ENCODE measurements at places on chromosomes 5 and 9.

DNA sequence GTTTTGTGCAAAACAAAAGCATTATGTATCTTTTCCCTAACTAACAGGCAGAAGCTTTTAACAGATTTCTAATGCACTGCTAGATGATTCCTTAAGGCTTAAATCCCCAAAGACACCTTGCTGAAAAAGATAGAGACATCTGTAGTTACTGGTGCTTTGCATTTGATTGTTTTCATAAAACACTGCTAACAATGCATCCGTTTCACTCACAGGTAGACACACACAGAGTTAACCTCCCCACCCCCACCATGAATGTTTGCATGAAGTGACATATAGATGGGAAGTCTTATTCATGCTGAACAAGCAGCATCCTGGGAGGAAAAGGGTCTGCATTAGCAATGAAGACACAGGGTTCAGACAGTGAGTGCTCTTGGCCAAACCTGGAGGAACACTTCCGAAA, 100.9 kb downstream of the ASTN2 start:
- DNase-seq: no peak

GRCh38 chr5:144265643-144266247, 95.1 kb downstream of the KCTD16 start:
- DNase-seq: no peak

DNA sequence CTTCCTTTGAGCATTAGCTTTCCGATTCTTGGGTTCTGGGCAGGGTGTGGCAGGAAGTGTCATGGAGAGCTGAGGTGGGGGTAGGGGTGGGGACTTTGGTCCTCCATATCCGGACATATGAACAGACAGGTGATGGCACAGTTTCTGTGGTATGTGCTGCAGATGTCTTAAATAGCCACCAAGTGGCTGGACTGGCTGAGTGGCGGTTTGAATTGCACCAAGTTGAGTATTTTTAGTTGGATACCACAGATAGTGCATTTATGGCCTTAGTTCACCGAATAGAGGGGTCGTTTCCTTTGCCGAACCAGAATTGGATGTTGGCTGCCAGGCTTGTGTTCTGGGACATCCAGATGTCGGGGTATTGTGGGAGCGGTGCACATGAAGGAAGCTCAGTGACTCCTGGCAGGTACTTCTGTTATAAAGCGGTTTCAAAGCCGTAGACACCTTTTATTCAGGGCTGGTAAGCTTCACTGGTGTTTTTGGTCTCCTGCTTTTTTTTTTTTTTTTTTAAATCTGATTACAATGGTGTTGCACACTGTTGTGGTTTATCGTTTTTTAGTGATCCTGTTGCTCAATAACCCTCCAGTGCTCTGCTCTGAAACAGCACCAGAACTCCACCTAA, 15.1 kb upstream of the TNFAIP8 start:
- DNase-seq: no peak

- no peak for DNase-seq
Observed at GRCh38 chr5:178786859-178787499, 56.5 kb upstream of the ZNF354A start.

- DNase-seq: no peak
Observed at GRCh38 chr9:693201-694091, 148.1 kb upstream of the DMRT1 start.

DNA sequence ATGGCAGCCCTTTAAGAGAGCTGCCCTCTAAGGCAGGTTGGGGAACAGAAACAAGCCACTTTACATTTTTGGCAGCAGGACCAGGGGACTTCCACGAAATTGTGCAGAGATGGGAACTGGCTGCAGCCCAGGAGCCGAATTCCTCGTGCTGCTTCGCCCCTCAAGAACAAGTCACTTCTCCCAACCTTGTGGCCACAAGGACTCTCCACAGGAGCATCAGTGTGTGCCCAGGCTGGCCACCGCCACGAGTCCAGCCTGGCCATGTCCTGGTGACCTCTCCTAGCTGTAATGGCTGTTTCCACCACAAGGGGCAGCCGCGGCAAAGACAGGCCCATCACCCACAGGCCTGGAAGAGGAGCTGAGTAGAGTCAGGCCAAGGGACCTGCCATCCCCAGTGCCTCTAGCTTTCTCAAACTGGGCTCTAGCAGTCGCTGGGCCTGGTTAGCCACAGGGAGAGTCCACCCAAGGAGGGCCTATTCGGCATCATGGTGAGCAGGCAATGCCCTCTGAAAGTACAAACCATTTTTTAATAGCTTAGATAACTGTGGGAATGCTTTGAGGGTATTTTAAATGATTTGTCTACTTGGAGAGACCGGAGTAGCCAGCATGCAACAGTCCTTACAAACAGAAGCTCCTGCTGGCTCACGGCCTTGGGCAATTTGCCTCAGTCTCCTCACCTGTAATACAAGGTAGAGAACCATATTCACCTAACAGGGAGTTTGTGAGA, 129.0 kb downstream of the COL23A1 start:
- DNase-seq: peak; percentile 95

- DNase-seq: no peak
Observed at GRCh38 chr5:59095480-59095879, 512.6 kb downstream of the RAB3C start.

- DNase-seq: no peak
Observed at GRCh38 chr5:5950658-5951057, 427.7 kb downstream of the MED10 start.

DNA sequence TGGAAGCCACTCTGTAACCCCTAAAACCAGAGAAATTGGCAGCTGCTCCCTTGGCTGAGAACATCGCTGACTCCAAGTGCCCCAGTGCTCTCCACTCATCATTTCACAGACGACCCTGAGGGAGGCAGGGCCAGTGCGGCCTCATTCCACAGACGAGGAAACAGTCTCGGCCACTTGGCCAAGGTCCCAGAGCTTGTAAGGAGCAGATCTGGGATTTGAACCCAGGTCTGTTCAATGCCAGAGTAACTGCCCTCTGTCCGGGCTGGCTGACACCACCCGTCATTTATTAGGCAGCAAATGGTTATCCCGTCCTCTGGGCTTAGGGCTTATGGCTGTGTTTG, 19.9 kb upstream of the IER5L start:
- DNase-seq: no peak

GRCh38 chr5:93044859-93045666, 536.0 kb downstream of the NR2F1-AS1 start:
- no peak for DNase-seq

GRCh38 chr5:115435778-115436712, 108.5 kb downstream of the FEM1C start:
- DNase-seq: no peak

GRCh38 chr5:28603869-28604268, 1565.5 kb upstream of the CDH9 start:
- DNase-seq: no peak

DNA sequence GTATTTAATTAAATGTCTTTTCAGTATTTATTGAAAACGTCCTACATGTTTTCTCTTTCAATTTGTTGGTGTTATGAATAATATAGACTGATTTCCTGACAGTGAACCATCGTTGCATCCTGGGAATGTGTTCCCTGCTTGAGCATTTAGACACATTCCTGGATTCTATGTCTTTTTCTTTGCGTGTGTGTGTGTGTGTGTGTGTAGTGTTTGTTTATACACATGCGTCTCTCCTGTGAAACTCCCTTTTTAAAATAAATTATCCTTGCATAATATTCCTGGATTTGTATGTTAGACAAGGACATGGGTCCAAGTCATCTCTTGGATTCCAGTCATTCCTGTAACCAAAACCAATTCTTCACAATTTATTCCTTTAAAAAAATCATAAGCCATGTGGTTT, 153.4 kb downstream of the HSPA4 start:
- no peak for DNase-seq

GRCh38 chr5:43304525-43304924, 8.7 kb downstream of the HMGCS1 start:
- DNase-seq: no peak

- DNase-seq: no peak
Observed at GRCh38 chr9:81119591-81119990, 569.8 kb downstream of the TLE1 start.

GRCh38 chr9:135848341-135849047, 58.9 kb downstream of the CAMSAP1 start:
- DNase-seq: no peak

GRCh38 chr9:135743546-135744332, 41.8 kb downstream of the KCNT1 start:
- DNase-seq: no peak

DNA sequence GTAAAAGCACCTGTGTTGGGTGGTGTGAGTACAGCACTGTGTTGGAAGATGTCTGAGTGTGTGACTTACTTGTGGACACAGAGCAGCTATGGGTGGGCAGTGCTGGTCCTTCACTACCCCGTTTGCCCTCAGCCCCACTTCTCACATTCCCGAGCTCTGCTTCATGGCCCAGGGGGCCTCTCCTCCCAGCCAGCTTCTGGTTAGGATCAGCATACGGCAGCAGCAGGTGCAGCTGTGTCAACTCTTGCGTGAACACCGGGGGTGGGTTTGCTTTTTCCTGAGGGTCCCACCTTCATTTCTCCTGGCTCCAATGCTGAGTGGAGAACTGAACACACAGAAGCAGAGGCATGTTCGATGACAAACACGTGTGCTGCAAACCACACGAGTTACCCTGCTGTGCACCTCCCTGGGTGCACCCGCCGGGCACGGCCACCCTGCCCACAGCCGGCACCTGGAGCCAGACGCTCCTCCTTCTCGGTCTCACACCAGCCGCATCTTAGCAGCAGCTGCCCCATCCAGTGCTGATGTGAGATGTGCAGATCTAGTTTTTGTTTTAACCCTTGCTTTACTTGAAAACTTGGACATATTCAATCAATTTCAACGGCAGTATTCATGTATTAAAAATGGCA, 14.9 kb upstream of the SLC6A3 start:
- no peak for DNase-seq

DNA sequence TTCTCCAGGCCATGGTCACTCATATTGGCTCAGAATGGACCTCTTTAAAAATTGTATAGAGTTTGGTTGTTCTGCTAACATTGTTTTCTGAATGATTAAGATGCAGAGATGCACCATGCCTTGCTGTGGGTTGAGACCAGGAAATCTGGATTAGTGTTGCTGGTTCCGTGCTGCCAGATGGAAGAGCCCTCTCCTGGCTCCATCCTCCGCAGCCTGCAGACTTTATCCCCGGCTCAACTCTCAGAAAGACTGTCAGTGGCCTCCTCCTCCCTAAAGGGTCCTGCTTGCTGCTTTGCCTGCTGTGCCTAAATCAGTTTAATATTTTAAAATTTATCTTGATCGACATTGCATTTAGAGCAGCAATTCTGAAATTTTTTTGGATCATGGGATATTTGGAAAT, 196.7 kb downstream of the TENT4A start:
- DNase-seq: no peak

- no peak for DNase-seq
Observed at GRCh38 chr5:144201588-144201987, 30.9 kb downstream of the KCTD16 start.

DNA sequence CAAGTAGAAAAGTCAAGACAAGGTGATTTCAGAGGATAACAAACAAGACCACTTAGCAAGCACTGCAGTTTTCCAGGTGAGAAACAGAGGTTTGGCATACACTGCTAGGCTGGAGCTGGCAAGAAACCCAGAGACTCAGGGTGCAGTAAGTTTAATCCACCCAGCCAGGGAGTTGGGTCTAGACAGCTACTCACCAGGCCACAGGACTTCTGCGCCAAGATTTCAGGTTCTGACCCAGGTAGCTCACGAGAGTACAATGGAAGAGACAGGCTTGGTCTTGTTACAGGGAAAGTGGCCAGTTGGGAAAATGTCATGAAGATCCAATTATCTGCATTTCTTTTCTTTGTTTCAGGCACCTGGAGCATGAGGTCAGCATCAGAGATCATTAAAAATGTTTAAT, 9.8 kb downstream of the SMIM23 start:
- no peak for DNase-seq

GRCh38 chr5:177430972-177431316, 4.5 kb downstream of the GRK6 start:
- DNase-seq: no peak

- DNase-seq: peak; percentile 17
Observed at GRCh38 chr5:90297045-90297764, 112.4 kb downstream of the CETN3 start.

- no peak for DNase-seq
Observed at GRCh38 chr5:35863159-35863558, 6.5 kb downstream of the IL7R start.

DNA sequence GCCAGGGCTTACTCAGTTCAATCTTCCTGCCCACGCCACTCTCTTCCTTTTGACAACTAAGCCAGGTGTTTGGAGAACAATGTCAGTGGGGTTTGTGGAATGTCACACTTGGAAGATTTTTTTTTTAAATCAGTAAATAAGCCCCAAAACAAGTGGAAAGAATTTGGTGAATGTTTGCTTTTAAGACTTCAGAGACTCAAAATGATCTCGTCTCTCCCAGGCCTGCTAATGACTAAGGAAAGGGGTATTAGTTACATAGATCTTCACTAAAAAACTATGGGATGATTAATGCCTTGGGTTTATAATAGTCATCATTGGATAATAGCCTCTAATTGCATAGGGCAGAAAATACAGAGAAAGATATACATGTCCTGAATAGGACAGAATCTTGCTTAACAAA, 166.4 kb downstream of the DMRT2 start:
- no peak for DNase-seq

- DNase-seq: no peak
Observed at GRCh38 chr5:172433071-172433470, 21.3 kb downstream of the SH3PXD2B start.

DNA sequence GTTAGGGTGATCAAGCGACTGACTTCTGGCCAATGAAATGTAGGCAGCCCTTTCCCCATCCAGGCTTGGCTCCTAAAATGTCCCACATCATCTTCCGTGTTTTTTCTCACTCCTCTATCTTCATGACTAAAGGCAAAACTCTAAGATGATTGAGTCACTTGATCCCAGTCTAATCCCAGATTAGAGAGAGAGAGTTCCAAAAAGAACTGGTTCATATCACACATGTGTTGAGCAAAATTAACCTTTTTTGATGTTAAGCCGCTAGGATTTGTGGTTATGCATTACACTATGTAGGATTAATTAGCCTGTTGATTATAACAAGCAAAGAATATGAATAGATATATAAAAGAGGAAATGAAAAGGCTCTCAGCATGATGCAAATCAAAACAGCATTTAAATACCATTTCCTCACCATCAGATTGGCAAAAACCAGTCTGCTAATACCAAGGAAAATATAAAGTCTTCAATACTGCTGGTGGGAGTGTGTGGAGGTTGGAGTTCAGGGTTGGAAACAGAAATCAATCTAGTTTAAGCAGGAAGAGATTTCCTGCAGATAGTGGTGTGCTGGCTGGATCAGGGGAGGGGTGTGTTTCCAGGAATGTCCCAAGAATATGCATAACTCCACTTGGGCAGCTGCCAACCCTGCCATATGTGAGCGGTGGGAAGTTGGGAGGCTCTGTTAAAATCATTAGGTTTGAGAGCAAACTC, 187.6 kb upstream of the S1PR3 start:
- no peak for DNase-seq

DNA sequence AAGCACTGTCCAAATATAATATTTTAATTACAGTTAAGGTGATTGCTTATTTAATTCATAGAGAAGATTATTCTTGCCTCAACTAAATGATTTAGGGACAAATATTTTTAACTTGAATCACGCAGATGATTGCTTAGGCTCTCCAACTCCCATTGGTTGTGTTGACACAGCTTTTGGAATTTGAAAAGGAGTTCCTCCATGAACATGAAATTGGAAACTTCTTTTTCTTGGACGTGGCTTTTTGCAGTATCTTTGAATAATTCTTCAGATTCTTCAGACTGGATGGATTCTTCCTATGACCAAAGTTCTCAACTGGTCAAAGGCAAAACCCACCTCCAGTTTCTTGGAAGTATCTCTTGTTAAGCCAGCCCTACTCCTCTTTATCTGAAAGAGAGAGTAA, 456.4 kb upstream of the KLF4 start:
- no peak for DNase-seq

Measured in iPS-NIHi11 (cell line).